ENCODE measurements at places on chromosomes 7 and 10.
A peak's percentile ranks its signal among the peaks of the same experiment; 100 is the strongest.

GRCh38 chr7:28179120-28180030 lies 1.2 kb downstream of the JAZF1 start:
- peak; percentile 70 for DNase-seq

- DNase-seq, result no peak
Observed at GRCh38 chr10:102523250-102524029, 19.7 kb downstream of the SUFU start.

GRCh38 chr10:110242511-110242910 lies 35.1 kb downstream of the MXI1 start:
- DNase-seq, result no peak

- no peak for DNase-seq
Observed at GRCh38 chr7:99971242-99971641, 4.6 kb downstream of the AZGP1 start.

DNA sequence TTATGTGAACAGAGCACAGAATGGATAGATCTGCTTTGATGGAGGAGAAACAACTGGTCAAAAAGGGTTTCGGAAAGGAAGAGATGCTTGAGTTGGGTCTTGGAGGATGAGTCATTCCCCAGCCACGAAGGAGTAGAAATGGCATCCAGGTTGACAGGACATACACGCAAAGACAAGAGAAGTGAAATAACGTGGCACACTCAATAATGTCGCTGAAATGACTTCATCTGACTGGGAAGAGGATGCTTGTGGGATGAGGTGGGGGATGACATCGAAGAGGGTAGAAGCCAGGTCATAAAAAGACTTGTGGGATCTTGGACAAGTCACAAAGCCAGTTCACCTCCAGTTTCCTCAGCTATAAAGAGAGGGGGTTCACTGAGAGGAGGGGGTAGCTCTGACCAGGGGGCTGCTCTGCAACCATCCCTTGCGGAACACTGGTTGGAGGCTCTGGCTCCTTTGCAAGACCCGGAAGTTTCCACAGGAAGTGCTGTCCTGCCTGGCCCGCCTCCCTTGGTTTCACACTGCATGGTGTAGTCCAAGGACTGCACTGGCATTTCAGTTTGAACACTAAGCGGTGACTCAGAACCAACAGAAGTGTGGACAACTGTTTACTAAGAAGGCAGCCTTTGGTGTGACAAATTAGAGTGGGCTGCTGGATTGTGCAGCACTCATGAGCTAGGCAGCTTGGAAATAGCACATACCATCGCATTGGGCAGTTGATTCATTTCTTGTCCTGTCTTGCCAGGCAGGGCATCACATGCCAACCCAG lies 189.9 kb upstream of the ADO start:
- no peak for DNase-seq

DNA sequence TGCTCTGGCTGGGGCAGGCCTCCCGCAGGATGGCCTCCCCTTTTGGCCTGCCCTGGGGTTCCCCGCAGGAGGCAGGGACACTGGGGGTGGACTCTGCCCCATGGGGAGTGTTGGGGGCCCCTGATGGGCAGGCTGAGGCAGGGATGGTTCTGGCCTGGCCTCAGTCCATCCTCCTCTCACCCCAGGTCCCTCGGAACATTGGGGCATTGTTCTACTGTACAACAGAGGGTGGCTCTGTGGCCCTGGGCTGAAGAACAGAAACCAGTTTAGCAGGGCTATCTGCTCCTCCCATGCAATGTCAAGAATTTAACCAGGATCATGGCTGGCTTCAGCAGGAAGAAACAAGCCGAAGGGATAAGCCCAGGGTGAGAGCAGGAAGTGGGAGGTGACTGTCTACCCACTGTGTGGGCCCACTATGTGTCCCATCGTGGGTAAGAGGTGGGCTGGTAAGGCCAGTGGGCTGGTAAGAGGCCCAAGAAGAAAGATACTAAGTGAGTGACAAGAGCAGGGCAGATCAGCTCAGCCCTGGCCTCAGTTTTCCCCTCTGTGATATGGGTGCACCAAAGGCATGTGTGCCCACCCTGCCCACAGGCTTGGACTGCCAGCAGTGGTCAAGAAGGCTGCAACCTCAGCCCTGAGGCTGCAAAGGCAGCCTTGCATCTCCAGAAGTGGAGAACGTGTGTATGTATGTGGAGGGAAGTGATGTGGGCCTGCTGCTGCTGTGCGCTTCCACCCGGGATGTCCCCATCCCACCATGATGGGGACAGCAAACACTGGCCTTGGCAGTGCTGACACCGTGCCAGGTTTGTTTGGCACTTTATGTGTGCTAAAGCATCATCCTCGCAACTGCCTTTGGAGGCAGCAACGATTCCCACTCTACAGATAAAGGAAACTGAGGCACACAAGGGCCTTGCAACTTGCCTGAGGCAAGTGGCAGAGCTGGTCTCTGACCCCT lies 138.9 kb downstream of the SH3PXD2A start:
- DNase-seq, result no peak

DNA sequence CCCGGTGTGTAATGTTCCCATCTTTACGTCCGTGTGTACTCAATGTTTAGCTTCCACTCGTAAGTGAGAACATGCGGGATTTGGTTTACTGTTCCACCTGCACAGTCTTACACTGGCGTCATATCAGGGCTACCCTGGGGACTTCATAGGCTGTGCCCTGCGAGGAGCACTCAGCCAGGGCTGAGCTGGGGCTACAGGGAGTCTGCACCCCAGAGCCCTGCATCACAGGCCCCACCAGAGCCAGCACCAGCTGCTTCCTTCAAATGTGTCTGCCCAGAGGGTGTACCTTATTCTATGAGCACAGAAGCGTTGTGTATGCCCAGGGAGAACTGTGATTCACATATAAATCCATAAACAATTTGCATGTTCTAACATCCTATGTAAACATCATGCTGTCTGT lies 277.1 kb downstream of the TCERG1L start:
- no peak for DNase-seq

DNA sequence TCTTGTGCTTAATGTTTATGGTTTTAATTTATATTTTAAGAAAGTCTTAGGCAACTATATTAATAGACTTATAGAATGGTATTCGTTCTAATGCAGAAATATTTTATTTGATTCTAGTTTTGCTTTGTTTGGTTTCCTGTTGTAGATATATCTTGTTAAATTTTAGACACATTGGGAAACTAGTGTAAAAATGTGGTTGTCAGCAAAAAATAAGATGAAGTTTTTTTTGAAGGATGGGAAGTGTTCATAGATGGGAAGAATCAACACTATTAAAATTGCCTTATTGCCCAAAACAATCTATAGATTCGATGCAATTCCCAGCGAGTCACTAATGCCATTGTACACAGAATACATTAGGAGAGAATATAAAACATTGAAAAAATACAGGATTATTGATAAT lies 278.9 kb downstream of the ZWINT start:
- no peak for DNase-seq

DNA sequence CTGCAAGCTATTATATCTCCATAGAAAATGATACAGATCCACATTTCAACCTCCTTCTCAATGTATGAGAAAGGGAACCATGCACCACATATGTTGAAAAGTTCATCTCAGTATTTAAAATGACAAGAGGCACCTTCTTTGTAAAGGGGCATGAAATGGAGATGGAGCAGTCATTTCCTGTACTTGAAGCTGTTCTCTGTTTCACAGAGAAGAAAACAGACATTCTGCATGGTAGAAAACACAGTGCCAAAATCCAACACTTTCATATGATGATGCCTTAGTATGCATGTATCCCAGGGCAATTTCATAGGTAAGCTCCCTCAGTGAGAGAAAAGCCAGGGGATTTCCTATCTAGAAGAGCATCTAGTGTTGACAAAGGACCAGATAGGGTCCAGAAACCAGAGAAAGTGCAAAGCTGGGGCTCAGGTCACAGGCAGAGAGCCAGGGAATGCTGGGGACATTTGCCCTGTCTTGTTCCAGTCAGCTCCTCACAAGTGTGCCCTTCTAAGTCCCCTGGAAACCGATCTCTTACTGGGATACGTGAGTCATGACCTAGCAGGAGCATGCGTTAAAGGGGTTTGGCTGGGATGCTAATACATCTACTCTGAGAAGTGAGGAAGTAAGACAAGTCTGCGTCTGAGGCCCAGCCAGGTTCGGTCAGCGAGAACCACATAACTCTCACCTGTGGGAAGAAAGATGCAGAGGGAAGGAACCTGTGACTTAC lies 118.7 kb downstream of the ICA1 start:
- no peak for DNase-seq

GRCh38 chr7:123054357-123055133 lies 59.0 kb upstream of the TAS2R16 start:
- no peak for DNase-seq

DNA sequence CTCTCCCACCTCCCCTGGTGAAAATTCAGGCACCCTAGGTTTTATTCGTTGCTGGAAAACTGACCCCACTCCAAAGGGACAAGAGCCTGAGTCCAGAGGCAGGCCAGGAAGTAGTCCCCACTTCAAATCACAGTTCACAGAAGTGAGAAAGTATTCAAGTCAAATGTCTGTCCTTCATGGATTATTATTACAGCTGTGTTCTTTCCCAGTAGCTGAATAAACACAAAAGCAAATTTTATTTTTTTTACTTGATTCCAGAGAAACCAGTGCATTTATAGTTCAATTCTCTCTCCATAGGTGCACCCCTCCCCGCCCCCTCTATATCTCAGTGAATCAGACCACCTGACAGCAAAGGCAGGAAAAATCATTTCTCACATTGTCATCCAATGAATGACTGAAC lies 113.8 kb upstream of the COL1A2 start:
- DNase-seq, result no peak

- DNase-seq, result no peak
Observed at GRCh38 chr10:34687434-34688210, 127.5 kb downstream of the PARD3 start.

- no peak for DNase-seq
Observed at GRCh38 chr10:71968553-71969474, 4.6 kb downstream of the CHST3 start.

DNA sequence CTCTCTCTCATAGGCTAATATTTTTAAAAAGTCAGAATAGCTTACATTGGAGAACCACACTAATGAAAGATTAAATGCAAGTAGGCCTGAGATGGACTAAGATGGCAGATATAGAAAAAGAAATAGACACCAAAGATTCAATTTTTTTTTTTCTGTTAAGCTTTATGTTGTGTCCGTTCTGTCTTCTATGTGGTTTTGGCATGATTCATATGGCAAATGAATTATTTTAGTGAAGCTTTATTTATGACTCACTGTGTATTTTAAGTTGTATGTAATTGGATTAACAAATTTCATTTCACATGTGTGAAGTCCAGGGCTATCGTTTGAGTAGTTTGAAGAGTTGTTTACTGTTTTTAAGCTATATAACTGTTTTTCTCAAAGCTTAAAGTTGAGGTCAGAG lies 214.8 kb downstream of the CAMK1D start:
- DNase-seq, result no peak

DNA sequence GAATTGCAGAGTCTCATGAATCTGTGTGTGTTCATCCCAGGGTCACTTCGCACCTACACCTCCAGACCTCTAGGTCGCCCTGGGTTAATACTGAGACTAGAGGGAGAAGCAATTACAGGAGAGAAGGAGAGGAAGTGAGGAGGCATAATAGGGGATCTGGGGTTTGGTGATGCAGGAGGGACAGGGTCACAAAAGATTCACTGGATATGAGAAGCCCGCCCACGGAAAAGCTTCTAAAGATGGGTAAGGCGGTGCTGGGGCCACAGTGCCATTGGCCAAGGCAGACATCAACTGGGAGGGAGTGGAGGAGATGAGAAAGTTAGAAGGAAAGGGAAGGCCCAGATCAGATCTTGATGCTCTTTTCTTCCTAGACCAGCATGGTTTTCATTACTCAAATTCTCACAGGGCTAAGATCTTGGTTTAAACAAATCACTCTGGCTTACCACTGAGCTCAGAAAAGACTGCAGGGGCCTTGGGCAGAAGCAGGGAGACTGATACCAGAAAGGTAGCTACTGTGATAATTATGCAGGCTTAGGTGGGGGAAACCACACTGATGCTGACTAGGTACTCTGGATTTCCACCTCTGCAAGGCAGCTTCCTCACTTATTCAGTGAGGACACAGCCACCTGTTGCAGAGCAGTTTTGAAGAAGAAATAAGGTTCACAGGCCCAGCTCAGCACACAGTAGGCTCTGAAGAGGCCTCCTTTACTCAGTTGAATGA lies 17.4 kb upstream of the ZNF273 start:
- DNase-seq, result no peak

DNA sequence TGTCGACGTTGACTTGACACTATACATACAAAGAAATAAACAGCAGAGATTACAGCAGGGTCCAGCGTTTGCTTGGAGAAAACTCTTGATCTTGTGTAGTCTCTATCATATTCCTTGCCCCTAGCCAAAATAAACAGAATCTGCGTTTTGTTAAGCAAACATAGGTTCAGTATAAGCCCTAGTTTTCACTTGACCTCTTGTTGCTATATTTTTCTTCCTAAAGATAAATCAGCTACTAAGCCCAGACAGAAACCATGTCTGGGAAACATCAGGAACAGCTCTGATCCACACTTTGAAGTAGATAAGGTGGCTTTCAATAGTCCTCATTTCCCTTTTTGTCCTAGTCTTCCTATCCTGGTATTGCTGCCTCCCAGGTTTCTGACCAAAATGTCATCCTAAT lies 328.2 kb upstream of the MAGI2 start:
- no peak for DNase-seq

DNA sequence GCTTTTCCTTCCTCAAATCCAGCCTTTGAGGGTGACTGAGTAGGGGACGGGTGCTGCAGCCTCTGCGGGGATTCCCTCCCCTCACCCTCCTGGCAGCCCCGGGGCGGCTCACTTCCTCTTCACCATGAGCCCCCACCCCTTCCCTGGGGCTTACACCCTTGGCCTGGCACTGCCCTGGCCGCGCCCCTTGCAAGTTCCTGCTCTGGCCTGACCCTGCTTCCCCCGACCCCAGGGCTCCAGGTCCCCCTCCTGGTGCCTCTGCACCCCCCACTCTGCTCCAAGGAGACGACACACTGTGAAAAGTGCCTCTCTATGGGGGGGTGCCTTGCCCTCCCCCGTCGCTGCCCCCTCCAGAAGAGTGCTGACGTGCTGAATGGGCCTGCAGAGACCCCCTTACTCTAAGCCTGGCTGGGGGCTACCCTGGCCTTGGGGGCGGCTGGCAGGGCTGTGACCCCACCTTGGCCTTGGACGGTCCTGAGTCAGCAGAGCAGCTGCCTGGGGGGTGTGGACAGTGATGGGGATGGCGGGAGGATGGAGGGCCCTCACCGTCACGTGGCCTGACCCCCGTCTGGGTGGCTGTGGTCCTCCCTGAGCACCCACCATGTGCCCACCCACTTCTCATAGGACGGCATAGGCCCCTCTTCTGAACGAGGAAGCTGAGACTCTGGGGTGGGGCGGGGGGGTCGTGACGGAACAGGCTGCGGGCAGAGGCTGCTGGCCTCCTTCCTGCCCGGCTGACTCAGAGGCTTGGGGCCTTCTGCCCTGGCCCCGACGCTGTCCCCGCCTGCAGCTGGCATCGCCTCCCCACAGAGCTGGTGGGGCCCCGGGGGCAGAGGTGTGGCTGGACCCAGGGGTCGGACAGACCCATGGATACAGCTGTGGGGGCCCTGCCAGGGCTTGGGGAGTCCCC lies 9.8 kb downstream of the LFNG start:
- DNase-seq, result peak; percentile 68

GRCh38 chr10:124998624-124999291 lies 56.8 kb downstream of the ZRANB1 start:
- no peak for DNase-seq

Measured in activated gamma-delta T cell treated with Interleukin-2 at 50 U/mL for 16 hours (primary cell).